ENCODE measurements at places on chromosomes 13 and 19. TPM values are rescaled to one million over a fixed set of nuclear protein-coding genes. Genes with fewer than 3 reads are reported as not detected.

DNA sequence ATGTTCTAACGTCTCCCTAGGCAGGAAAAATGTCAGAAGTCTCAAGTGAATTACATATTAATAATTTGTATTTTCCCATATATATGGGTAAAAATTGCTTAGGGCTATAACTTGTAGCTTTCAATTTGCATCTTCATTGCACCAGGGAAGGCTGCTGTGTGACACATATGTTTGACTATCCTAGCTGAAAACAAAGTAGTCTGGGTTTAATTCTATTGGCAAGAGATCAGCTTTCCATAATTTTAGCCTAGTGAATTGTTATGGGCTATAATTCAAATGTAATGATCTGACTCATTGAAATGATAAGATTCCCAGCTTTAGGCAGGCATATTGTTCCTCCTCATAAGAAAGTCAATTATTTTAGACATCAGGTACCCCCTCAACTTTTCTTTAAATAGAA lies 553.1 kb downstream of the DCT start:
- H3K27ac ChIP-seq: no peak overlapping the region
- H3K36me3 ChIP-seq: no peaks in the 10 kb centered on the region
- H3K4me3 ChIP-seq: no peak overlapping the region
- no peaks in the 10 kb centered on the region for H3K27me3 ChIP-seq
- no peaks in the 10 kb centered on the region for H3K4me1 ChIP-seq
- DNase-seq: no peak

DNA sequence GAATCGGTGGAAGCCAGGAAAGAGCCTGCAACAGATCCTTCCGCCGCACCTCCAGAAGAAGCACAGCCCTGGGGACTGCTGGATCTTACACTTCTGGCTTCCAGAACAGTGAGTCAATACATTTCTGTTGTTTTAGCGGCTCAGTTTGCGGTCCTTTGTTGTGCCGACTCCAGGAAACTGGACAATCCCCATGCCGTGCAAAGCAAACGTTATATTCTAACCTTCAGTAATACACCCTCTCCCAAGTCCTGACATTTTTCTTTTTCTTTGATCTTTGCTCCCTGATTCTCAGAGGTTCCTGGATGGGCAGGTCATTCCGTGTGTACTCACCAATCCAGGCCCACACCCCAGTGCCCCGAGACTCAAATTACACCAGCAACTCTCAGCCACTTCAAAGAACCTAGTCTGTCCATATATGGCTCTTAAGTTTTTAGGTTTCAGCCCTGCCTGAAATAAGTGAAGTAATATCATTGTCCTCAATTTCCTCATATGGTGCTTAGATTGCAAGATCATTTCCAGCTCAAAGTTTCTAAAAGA lies 387.1 kb upstream of the SGCG start:
- no peak for DNase-seq
- H3K27ac ChIP-seq: no peak overlapping the region
- no peaks in the 10 kb centered on the region for H3K4me1 ChIP-seq
- H3K4me3 ChIP-seq: no peak overlapping the region

GRCh38 chr19:1172353-1173158 lies 1.5 kb downstream of the SBNO2 start:
- DNase-seq: no peak
- H3K4me1 ChIP-seq: peaks cover 67% of the 10 kb centered on the region
- no peaks in the 10 kb centered on the region for H3K36me3 ChIP-seq

GRCh38 chr19:2663920-2664571 lies 38.4 kb downstream of the GNG7 start:
- H3K27me3 ChIP-seq: no peaks in the 10 kb centered on the region
- no peak overlapping the region for H3K4me3 ChIP-seq
- H3K27ac ChIP-seq: peak overlapping the region; percentile 85
- no peak for DNase-seq

GRCh38 chr13:75400775-75401174 lies 81.2 kb downstream of the TBC1D4 start:
- no peaks in the 10 kb centered on the region for H3K36me3 ChIP-seq
- H3K4me3 ChIP-seq: no peak overlapping the region
- H3K4me1 ChIP-seq: no peaks in the 10 kb centered on the region
- H3K27ac ChIP-seq: no peak overlapping the region
- no peak for DNase-seq

- no peaks in the 10 kb centered on the region for H3K27me3 ChIP-seq
- no peak overlapping the region for H3K4me3 ChIP-seq
- DNase-seq: no peak
- H3K36me3 ChIP-seq: no peaks in the 10 kb centered on the region
- no peak overlapping the region for H3K27ac ChIP-seq
- no peaks in the 10 kb centered on the region for H3K4me1 ChIP-seq
These were observed 116.2 kb upstream of the FNDC3A start for GRCh38 chr13:48859272-48860105.

DNA sequence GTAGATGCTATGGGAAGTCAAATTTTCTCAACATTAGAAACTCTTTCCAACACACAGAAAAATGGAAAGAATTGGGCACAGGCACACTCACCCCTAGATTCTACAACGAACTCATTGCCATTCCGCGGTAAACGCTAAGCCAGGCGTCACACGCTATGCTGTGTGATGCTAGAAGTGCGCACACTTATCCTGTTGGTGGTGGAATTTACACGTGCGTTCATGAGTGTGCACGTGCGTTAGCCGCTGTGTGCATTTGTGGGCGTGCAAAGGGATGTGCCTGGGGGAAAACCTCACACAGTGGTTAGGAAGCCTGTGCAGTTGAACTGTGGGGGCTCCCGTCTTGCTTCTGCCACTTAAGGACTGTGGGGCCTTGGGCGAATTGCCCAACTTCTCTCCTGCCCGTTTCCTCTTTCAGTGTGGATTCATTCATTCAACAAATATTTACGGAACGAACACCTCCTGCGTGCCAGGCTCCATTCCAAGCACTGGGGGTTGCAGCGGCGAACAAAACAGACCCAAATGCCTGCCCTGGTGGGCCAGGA lies 7.7 kb downstream of the NFILZ start:
- H3K4me3 ChIP-seq: no peak overlapping the region
- DNase-seq: no peak
- H3K36me3 ChIP-seq: no peaks in the 10 kb centered on the region
- H3K4me1 ChIP-seq: peaks cover 9% of the 10 kb centered on the region
- H3K27me3 ChIP-seq: no peaks in the 10 kb centered on the region

Gene OR7C1
- not detected for total RNA-seq

DNA sequence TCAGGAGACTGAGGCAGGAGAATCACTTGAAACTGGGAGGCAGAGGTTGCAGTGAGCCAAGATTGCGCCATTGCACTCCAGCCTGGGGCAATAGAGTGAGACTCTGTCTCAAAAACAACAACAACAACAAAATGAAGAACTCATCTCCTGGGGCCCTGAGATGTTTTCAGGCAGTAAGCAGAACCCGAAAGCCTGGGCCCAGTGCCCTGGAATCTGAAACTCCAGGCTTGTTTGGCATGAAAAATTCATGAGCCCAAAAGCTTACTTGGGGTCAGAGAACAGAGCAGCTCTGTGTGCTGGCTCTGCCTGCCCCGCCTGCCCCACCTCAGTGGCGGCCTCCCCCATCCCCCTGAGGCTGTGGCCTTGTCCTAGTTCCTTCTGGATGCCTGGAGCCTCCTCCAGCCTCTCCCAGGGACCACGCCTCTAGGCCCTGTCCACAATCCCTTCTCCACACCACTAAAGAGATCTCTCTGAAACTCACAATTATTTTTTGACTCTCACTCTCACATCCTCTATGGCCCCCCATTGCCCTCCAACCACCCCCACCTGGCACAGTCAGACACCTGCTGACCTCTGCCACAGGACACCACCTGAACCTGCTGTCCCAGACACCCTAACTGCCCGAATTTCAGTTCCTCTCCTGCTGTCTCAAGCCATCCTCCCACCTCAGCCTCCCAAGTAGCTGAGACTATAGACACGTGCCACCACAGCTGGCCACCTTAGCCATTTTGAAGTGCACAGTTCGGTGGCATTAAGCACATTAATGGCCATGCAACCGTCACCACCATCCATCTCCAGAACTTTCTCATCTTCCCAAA lies 6.9 kb upstream of the AP1M2 start:
- H3K27ac ChIP-seq: no peak overlapping the region
- DNase-seq: no peak
- no peaks in the 10 kb centered on the region for H3K27me3 ChIP-seq
- H3K36me3 ChIP-seq: no peaks in the 10 kb centered on the region

All from natural killer cell (primary cell).